H4 (cell line): ENCODE measurements at places on chromosomes 5 and 9.

- DNase-seq: no peak
Observed at GRCh38 chr9:116155698-116156039, 2.1 kb downstream of the PAPPA start.

- DNase-seq: no peak
Observed at GRCh38 chr5:5373351-5373989, 49.0 kb upstream of the ICE1 start.

DNA sequence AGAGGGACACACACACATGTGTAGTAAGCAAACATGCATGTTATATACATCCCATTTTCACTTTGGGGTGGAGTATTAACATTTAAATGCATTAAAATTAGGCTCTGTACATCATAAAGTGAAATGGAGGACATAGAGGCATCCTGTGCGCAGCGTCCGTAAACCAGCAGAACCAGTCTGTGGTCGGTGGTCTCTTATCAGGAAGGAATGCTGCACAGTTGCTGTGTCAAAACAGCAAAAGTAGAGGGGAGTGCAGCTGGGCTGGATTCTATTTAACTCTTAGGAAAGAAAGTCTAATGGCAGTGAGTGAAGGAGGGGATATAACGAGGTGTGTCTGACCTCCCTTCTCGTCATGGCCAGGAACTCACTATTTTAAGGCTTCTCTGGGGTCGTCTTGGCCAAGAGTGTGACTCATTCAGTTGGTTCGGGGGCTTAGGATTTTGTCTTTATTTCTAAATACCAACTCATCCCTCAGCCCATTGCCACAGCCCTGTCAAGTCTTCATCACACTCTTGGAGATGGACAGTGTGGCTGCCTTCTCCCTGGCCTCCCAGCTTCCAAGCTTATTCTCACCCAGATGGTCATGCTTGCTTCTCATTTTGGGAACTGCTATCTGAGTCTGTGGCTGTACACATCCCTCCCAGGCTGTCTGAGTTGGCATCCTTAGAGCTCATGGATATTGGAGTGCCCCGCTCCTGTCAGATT is 20.1 kb upstream of the CXCL14 start:
- DNase-seq: no peak

- no peak for DNase-seq
Observed at GRCh38 chr9:135770203-135770535, 68.2 kb downstream of the KCNT1 start.

- peak; percentile 42 for DNase-seq
Observed at GRCh38 chr9:127360829-127361228, 36.1 kb upstream of the SLC2A8 start.

- DNase-seq: no peak
Observed at GRCh38 chr5:14141764-14142163, 1.4 kb upstream of the TRIO start.

DNA sequence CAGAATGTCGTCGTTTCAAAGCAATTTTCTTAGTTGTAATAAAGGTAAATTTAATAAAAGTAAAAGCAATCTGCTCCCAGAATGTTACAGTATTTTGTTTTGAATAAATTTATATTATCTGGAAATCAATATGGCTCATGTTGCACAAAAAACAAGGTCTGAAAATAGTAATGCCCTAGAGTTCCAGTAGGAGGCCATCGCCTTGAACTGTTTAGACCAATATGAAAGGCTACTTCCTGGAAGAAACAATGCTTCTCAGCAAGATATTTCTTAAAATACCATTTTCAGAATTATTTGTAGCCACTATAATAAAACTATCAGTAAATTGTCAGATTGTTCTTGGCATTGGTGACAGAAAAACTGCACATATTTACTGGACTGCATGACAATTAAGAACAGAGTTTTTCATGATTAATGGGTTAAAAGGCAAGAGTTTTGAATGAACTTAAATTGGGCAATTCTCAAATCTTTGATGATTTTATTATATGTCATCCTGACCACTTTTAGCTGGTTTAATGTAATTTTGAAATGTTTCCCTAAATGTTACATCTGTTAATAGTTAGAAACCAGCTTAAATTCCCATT is 153.2 kb downstream of the COMMD10 start:
- DNase-seq: peak; percentile 20

- no peak for DNase-seq
Observed at GRCh38 chr9:84917366-84918070, 248.0 kb downstream of the NTRK2 start.

DNA sequence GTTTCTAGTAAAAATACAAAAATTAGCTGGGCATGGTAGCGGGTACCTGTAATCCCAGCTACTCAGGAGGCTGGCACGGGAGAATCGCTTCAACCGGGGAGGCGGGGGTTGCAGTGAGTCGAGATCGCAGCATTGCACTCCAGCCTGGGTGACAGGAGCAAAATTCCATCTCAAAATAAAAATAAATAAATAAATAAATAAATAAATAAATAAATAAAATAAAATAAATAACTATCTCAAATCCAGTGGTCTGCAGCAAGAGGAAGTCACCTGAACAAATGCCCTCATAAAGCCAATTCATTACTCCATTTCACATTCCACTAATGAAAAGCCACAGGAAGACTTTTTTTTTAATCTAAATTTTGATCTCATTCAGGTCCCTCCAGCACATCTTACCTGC is 114.2 kb downstream of the EFNA5 start:
- DNase-seq: no peak
